NCI-H345 (cell line): ENCODE measurements at places on chromosomes 4 and X.

DNA sequence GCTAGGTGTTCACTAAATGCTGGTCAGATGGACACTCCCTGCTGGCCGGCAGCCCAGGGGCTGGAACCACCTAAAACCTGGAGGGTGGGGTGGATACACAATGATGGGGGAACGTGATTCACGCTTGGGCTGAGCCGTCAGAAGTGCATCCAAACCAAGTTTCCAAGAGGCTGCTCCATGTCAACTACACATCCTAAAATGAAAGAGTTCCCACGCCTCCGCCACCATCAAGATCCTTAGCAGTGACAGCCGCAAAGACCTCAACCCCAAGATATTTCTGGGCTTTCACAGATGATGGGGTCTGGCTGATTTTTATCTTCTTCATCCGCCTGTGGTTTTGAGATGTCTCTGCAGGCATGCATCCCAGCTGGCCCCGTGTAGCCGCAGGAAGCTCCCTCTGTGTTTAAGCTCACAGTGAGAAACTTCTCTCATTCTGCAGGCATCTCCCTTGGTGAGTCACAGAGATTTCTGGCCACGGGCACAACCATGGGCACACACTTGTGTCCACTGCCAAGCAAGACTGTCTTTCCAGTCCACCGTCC, 84.4 kb downstream of the HTRA3 start:
- no peak for DNase-seq

DNA sequence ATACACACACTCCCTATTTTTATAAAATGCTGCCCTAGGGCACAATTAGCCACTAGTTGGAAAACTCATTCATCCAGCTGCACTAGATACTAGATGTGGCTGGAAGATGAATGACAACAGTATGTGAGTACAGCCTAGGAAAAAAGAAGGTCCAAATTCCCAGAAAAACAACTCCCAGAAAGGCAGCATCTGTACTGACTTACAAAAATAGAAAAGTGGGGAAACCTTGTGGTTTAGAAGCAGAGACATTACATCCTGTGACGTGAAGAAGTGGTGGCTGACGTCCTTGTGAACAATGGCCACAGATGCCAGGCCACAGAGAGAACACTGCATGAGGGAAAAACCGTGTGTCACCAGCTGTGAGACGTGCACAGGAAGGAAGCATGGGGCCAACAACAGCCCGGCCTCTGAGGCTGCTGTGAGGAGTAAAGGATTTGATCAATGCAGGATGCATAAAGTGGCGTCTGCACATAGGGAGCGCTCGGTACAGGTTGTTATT, 81.2 kb downstream of the SPRY1 start:
- no peak for DNase-seq

- peak; percentile 92 for DNase-seq
Measured at GRCh38 chr4:142549726-142550463, 296.2 kb downstream of the INPP4B start.

DNA sequence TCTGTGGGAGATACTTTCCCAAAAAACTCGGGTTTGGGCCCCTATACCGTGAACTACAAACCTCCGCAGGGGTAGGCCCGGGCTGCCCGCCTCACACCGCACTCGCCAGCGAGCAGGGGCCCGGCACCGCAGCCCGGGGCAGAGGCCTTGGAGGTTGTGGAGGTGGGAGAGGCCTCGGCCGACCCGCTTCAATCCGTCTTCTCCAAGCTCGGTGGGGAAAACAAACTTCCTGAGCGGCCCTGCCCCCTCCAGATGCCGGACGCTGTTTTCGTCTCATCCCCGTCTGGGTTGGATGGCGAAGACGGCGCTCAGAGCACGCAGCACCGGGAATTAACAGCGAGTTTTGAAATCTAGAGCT, 442 bp upstream of the MCUB start:
- peak; percentile 40 for DNase-seq

DNA sequence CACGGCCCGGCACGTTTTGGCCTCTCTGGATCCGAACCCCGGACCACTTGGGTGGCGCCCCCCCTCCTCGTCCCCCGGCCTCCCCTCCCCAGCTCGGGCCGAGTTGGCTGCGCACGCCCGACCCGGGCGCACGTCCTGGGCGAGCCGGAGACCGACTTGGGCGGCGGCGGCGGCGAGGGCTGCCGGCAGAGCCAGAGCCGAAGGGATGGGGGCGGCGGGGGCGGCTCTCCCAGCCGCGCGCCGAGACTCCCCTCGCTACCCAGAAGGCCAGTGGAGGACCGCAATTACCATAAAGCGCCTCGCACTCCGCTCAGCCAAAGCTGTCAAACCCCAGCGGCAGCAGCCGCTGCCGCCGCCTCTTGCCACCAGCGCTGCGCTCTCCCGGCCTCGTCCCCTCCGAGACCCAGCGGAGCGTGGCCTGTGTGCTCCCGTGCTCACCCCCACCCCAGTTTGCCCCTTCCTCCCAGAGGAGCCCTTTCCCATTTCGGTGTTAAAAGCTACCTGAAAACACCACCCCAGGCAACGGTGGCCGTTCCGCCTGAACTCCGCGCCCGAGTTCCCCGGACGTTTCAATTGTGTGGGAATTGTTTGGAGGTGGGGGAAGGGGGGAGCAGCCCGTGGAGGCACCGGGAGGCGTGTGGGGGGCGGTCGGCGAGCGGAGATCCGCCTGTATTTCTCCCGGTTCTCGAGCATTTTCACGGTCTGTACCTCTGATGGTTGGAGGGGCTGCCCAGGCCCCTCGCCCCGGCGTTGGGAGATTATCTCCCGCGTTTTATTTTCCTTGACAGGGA, 701 bp upstream of the BCOR start:
- peak; percentile 72 for DNase-seq

DNA sequence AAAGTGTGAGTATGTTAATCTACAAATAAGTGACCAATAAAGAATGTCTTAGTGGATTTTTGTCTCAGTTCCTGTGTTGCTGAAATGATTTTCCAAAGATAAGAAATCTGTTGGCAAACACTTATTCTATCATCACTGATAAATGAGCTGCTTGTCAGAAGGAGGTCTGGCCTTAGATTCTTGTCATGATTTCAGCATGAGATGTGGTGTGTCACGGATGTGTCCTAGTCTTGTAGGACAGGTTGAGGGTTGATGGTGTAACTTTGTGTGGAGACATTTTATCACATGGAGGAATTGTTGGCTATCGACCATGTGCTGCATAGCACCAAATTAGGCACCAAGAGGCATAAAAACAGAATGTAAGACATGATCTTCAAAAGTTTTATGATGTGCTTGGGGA, 31.8 kb upstream of the LIMCH1 start:
- DNase-seq, result no peak

GRCh38 chr4:112144546-112145325, 518 bp upstream of the FAM241A start:
- DNase-seq, result no peak

DNA sequence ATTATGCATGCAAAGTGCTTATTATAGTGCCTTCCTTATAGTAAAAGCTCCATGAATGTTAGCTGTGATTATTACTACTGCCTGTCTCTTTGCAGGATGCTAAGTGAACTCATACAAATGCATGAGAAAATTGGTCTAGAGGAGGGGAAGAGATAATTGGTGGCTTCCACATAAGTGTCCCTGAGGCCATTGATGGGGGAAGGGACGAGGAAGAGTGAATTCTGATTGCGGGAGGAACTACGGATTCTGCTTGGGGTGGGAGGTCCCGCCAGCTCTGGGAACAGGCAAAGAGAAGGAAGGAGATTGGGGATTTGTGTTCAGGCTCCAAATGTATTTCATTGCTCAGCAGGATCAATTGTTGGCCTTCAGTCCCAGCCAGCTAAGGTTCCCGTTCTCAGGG, 11.6 kb upstream of the ARHGAP36 start:
- no peak for DNase-seq

- DNase-seq, result no peak
Measured at GRCh38 chr4:180665994-180666824, 1577.0 kb upstream of the TENM3 start.

DNA sequence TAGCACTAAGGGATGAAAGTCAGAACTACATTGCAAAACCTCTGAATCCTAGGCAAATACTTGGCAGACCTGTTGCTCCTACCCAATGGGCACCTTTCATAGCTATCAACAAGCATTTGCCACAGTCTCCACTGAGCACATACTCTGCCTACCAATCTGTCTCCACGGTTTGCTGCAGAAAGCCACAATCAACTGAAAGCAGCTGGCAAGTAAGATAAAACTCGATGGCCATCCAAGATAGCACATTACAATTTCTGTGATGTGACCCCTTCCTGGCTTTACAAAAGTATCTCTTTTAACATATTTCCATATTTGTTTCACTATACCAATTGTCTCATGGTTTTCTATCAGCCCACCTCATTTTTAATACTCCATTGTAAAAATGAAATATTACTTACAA, 1060.5 kb upstream of the INTU start:
- no peak for DNase-seq

- DNase-seq, result no peak
Measured at GRCh38 chr4:77190053-77190452, 33.0 kb downstream of the CCNG2 start.

DNA sequence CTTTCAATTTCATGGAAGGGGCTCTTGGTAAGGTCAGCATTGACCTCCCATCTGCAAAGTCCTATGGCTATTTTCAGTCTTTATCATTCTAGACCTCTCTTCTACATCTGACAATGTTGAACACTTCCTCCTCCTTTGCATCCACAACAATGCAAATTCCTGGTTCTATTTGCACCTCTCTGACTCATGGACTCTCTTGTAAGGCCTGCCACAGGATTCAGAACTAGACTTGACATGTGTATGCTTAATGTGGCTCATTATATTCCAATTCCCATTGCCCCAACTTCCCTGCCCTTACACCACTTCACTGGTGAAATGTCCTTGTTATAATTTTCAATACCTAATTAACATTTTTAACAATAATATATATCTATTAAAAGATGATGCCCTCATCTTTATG, 314.3 kb upstream of the FGF13 start:
- no peak for DNase-seq
